ENCODE measurements at places on chromosomes 12 and 14.

DNA sequence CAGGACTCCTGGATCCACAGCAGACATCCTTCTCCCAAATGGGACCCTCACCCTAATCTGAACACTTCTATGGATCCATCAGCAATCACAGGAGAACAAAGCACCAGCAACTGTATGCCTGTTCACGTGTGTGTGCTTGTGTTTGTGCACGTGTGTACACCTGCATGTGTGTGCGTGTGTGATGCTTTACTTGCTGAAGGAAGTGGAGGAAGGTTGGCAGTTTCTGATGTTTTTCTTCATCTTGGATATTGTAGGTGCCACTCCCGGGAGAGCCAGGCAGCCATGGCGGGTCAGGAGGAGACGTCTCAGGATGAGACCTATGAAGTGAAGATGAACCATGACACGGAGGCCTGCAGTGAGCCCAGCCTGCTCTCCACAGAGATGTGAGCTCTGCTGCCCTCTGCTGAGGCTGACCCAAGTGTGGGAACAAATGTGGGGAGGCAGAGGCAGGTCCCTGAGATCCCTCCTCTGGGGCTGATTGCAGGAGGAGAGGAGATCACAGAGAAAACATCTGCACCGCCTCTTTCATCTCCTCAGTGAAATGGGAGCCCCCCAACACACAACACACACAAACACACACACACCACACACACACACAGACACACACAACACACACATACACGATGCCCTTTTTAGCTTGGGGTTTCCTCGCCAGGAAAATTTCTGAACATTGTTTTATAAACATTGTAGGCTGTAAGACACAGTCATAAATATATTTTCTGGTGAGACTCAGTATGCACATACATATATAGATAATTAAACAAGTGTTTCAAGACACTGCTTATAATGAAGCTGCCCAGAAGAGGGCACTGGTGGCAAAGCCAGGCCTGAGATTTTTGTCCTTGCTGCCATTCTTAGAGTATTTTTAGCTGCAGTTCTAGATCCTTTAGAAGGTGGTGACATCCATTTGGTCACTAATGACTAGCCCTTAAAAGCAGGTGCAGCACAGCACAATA, 112.2 kb upstream of the FKBP4 start:
- DNase-seq = peak; percentile 20

DNA sequence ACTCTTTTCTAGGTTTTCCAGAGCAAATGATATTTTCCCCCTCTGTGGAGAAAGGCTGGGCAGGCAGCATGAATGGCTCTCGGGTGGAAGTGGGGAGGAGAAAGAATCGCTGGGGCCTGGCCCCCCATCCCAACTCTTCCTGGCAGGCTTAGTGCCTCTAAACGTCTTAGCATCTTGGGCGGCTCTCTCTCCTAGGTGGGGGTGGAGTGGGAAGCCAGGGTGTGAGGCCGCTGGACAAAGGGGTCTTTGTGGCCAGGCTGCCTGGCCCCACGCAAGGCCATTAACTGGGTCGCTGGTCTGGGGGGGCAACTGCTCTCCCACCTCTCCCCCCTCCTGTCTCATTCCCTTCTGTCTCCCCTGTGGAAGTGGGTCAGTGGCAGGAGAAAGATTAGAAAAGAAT, 4.7 kb downstream of the LRP1-AS start:
- DNase-seq = no peak

- no peak for DNase-seq
Measured at GRCh38 chr14:76007852-76008251, 22.3 kb downstream of the IFT43 start.

DNA sequence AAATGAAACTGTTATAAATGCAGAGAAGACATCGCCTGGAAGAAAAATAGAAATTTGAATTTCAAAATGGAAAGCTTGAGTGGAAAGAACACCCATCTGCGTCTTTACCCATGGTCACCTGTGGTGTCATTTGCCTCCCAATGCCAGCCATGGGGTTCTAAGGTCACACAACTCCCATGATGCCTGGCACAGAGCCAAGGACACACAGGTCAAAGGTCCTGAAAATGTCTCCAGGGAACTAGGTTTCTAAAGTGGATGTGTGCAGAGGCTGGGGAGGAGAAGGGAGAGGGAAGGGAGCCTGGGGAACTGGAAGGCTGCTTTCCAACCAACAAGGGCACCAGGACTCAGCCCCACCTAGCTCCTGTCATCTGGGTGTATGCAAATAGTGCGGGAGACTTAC, 724.0 kb upstream of the TMEM132C start:
- no peak for DNase-seq

GRCh38 chr14:29716150-29716549, 211.5 kb downstream of the PRKD1 start:
- no peak for DNase-seq

DNA sequence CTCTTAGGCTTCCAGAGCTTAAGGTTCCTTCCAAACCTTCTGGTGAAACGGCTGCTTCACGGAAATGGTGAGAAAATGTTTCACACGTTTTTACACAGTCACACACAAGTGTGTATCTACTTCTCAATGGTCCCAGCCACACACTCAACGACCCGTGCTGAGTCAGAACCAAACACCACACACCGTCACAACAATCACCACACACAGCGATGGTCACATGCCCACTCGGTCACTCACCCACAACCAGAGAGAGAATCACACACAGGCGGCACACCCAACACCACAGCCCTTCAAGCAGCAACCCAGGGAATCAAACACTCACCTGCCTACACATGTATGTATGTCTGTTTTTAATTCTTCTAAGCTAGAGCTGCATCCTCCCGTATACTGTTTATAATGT, 12.6 kb upstream of the PLEKHD1 start:
- DNase-seq = no peak

DNA sequence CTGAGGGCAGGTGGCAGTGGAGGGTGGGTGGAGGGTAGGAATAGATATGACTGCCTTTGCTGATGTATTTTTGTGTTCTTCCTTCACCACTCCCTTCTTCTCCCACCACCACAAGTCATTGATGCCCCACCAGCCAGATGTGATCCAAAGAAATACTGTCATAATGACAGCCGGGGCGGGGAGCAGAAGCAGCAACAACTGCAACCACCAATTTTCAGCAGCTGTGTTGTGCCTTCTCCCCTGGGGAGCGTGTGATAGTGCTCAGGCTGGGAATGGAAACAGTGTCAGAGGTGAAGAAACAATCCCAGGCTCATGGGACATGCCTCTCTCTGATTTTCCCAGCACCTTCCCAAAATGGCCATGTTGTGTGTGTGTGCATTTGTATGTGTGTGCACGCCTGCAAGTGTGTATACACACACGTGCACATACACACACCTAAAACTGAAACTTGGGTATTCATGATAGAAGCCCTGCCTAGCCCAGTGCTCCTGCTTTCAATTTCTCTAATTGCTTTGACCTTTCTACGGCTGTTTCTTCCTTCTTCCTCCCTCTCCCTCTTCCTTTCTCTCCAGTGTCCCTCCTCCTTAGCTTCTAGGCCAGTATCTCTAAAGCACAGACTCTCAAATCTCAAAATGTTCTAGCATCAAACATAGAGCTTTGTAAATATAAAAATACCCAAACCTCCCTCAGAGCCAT, 299.2 kb upstream of the FKBP4 start:
- DNase-seq = no peak

DNA sequence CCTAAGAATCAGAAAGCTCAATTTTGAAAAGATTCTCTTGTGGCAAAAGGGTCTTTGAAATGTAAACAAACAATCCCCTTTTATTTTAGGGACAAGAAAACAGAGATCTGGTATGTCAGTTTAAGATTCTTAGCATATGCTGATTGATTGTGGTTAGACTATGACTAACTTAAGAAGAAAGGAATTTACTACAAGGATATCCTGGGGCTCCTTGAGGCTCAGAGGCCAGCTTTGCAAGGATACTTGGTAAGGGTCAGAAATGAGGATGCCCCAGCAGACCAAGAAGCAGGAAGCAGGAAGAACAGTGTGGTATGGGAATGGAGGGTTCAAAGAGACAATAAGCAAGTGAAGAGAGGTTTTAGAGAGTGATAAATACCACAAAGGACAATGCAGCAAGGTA, 474.6 kb downstream of the ETNK1 start:
- DNase-seq = no peak

DNA sequence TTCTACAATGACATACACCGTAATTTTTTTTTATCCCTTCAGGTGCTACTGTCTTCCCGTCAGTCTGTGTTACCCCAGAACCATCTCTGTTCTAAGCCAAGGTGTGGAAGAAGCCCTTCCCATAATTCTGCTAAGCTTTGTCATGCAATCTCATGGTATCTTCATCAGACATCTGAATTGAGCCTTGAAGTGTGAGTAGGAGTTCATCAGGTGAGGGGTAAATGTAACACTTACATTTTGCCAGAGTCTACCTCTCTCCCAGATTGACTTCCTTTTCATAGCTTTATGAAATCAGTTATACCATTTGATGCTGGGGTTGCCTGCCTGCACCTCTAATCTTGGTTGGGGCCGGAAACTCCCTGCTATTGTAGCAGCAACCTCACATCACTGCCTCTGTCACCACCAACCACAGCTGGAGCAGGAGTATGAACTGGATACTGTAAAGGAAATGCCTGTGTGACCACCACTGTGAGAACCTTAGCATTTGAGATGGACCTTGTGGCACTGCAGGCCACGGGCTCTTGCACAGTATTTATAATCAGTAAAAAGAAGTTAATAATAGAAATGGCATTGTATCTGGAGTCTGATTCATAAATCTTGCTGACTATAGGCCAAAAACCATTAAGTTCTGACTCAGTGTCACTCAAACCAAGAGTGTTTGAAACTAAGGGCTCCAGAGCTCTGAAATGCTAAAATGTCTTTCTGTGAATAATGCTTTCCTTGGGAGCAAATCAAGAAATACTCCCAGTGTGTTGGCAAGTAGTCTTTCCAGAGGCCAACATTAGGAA, 58.7 kb upstream of the STK38L start:
- peak; percentile 39 for DNase-seq

- no peak for DNase-seq
Measured at GRCh38 chr12:684416-684815, 21.2 kb upstream of the NINJ2 start.

DNA sequence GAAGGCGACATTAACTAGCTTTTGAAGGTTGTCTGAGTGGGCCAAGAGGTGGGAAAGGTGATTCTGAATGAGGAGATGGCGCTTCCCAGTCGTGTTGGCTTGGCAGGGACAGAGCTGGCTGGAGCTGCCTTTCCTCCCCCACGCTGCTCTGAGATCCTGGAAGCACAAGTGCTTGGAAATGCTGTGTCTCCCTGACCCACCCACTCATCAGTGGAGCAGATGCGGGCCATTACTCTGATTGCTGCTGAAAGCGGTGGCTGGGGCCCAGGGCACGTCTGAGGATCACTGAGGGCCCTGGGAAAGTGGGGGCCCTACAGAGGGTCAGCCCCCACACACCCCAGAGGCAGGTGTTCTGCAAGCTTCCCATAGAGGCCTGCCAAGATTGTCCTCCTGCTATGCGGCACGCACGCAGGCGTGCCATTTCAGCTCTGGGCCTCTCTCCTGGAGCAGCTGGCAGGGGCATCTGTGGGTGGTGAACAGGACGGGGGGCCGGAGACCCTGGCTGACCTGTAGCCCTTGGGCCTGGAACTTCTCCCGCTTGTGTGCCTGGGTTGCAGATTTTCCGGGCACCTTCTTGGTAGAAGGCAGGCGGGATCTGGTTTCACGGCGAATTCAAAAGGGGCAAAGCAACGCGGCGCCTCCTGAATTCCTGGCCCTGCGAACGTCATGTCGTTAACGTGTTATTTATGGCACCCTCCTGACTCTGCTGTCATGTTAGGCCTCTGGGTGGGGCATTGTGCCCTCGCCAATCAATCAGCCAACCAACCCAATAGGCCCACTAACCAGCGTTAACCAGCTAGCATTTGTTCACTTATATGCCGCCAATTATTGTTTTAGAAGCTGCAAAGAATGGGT, 133.8 kb upstream of the TBX3 start:
- DNase-seq = no peak

GRCh38 chr14:69771136-69771535, 4.2 kb downstream of the SRSF5 start:
- no peak for DNase-seq

DNA sequence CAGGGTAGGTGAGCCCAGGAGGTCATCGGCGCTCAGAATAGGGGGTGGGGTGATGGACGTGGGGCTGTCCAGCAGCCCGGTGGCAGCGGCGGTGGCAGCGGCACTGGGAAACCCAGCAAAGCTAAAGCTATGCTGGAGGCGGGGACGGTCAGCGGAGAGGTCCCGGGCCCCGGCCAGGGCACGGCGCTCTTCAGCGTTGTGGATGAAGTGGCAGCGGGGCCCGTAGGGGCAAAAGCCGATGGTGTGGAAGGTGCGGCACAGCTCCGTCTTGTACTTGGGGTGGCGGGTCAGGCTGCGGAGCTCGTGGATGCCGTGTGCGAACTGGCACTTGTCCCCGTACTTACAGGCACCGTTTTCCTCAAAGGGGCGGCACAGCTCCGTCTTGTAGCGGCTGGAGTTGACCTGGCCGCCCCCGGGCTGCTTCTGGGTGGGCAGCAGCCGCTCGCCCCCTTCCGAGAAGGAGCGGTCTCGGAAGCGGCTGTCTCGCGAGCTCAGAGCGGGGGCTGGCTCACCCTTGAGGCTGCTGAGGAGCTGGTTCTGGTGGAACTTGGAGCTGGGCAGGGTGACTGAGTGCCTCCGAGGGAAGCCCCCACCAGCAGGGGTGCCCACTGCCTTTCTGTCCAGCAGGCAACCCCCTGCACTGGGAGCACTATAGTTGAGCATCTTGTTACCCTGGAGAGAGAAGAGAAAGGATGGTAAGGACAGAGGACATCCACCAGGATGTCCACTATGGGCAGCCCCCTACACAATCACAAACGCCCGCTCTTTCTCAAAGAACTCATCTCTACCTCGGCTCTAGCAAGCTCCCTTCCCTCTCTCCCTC, 2.8 kb downstream of the ZFP36L1 start:
- no peak for DNase-seq

DNA sequence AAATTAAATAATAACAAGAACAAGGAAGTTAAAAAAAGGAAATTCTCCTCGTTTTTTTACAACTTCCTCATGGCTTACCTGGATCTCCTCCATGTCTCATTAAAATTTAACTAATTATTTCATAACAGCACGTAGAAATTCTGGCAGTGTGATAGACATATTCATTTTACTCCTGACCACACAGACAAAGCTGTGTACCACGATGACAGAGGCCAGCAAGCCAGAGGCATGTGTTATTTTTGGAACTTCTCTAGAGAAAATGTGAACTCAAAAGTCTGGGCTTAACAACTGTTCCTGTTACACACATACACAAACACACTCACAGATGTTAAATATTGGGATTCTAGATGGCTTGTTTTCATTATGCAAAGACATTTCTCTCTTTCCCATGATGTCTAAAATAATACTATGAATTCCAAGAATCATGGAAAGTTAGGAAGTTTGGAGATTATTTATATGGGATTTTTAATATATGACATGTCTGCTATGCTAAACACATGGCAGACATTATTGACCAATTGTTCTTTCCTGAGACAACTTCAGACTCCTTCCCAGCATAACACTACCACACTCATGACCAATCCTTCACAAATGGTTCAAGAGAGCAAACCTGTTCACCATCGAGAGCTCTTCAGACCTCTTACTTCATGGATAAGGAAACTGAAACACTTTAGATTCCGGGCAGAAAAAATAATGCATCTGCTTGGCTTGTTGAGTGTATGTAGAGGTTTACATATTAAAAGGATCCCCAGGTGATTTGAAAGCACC, 158.7 kb downstream of the DACT1 start:
- no peak for DNase-seq
